ENCODE measurements at places on chromosomes 13 and 19.
A peak's percentile ranks its signal among the peaks of the same experiment; 100 is the strongest.

GRCh38 chr13:113931841-113932459 lies 41.9 kb downstream of the C13orf46 start:
- DNase-seq, result peak; percentile 37

- no peak for DNase-seq
Measured at GRCh38 chr19:56988299-56988698, 131.5 kb upstream of the USP29 start.

- DNase-seq, result peak; percentile 69
Measured at GRCh38 chr19:9075064-9075949, 11.6 kb upstream of the OR1M1 start.

DNA sequence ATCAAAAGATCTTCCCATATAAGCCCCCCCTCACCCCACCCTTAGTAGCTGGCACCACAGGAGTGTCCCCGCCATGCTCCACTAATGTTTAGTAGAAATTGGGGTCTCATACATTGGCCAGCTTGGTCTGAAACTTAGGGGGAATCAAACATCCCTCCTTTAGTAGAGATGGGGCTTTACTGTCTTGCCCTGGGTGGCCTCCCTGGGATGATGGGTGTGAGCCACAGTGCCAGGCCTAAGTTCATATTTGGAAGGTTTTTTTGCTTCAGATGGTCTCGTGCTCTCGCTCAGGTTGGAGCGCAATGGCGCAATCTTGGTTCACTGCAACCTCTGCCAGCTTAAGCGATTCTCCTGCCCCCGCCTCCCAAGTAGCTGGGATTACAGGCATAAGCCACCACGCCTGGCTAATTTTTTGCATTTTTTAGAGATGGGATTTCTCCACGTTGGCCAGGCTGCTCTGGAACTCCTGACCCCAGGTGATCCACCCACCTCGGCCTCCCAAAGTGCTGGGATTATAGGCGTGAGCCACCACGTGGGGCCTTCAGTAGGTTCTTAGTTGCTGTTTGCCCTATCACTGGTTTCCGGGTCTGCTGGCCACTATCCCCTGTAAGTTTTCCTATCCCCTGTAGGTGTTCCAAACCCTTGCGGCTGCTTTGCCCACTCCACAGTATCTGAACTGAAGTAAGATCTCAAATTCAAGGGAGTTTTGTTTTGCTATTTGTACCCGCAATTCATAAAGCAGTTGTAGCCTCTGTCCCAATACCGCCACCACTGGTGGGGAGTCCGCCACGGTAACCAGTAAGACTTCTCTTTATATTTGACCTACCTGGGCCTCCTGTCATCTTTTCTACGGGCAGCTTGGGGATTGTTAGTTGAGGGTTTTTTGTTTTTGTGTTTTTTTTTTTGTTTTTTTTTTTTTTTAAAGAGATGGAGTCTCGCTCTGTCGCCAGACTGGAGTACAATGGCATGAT lies 34.1 kb downstream of the NLRP12 start:
- DNase-seq, result no peak

DNA sequence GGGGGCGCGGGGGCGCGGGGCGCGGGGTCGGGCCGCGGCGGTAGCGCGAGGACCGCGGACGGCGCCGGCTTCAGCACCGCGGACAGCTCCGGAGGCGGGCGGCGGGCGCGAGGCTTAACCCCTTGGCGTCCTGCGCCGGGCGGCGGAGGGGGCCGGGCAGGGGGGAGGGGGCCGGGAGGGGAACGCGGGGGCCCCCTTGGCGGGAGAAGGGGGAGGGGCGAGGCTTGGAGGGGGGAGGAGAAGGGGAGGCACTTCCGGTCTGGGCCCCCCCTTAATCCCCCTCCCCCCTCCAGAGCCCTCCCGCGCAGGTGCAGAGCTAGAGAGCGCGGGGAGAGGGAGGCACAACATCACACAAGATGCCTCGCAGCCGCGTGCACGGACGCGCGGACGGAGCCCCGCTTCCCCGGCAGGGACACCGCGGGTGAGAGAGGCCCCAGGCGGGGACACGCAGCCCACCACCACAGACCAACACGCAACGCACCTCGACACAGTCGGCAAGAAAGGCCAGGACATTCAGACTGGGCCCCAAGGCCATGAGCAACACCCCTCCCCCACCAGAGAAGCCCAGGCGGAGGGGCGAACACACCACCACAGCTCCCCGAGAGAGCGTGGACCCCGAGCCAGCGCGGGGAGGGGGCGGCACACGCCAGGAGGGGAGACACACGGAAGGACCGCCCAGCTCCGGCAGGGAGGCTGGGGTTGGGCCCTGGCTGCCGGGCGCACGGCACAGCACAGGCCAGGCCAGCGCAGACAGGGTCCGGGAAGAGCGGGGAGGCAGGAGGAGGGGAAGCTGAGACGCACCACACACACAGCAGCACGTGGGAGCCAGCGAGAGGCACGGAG lies 24.1 kb downstream of the SHANK1 start:
- no peak for DNase-seq

- DNase-seq, result no peak
Measured at GRCh38 chr19:55566823-55567222, 13.8 kb downstream of the ZNF579 start.

DNA sequence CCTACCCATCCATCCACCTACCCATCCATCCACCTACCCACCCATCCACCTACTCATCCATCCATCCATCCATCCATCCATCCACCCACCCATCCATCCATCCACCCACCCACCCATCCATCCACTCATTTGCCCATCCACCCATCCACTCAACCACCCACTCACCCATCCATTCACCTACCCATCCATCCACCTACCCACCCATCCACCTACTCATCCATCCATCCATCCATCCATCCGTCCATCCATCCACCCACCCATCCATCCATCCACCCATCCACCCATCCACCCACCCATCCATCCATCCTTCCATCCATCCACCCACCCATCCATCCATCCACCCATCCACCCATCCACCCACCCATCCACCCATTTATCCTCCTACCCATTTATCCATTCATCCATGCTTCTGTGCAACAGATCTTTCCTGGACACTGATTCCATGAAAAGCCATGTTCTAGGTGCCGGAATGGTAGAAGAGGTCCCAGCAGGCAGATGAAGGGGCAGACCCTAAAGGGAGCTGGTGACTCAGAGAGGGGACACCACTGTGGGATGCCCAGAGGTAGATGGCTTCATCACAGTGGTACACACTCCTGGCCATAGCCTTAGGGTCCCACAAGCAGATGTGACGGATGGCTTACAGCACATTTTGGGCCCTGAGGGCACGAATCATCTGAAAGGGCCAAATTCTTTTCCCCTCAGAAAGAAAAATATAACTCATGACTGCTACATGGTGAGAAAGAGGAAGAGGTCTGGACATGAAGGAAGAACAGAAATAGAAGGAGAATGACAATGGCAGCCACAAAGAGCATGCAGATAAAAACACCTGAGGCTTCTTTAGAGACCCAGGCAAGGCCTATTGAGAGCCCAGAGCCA lies 76.0 kb downstream of the KCTD15 start:
- no peak for DNase-seq
